ENCODE measurements at places on chromosomes 4 and X.

DNA sequence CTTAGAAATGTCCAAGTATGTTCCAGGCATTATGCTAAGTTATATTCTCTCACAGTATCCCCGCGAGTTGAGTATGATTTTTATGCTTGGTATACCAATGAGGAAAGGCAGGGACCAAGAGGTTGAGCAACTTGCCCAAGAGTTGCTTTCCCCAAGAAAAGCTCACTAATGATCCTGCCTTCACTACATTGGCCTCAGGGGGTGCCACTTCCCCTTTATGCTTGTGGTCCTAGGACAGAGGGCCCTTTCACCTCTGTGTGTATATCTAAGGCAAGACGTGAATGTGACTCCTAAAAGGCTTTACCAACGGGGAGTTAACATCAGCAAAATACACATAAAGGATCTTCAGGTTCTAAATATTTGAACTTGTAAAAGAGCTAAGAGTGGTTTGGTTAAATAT lies 164.4 kb upstream of the CPEB2 start:
- no peak for DNase-seq

DNA sequence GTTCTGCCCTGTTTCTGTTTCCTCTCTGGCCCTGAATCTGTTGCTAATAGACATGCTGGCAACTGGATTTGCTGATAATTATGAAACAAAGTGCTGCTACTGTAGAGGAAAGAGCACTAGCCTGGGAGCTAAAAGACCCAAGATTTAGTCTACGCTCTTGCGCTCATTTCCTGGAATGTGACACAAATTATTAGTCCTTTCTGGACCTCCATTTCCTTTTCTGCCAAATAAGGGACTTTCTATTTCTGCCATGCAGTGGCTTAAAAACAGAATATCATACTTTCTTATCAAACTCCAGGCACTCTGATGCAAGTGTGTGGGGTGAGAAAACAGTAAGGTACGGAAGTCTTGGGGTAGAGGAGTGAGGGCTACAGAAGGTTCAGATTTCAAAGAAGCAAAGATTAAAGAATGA lies 48.3 kb upstream of the GPR174 start:
- DNase-seq: no peak

DNA sequence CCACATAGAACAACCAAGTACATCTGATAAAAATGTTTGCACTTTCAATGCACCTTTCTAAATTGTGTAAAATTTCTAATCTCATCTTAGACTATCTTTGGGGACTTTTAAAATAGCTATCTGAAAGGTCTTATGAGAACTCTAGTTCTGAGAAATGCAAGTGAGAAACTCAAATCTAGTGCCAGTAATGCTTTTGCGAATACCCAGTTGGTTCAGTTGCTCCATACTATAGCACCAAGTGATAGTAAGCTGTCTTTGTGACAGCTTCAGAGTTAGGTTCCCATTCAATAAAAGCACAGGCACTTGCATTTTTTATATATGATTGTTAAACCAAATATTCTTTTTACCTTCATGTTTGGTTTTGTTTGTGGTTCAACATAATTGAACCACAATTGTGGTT lies 4.5 kb upstream of the ITM2A start:
- no peak for DNase-seq

GRCh38 chrX:94524867-94525266 lies 850.9 kb downstream of the FAM133A start:
- no peak for DNase-seq

GRCh38 chr4:1261107-1261928 lies 12.4 kb upstream of the CTBP1 start:
- DNase-seq: no peak

DNA sequence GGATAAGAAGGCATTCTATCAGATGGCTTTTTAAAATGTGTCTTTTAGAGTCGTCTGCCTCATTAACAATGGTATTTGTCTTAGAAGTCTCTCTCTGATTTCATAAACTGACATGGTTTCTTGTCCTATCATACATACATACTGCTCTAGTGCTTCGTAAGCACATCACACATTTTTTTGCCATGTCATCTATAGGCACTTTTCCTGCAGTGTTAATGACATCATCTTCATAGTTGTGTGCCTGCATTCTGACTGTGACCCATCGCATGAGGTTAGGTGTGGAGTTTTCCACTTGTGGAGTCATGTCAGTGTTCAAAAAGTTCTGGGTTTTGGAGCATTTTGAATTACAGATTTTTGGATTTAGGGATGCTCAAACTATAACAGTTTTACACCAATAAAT lies 361.6 kb upstream of the SPOCK3 start:
- DNase-seq: no peak

DNA sequence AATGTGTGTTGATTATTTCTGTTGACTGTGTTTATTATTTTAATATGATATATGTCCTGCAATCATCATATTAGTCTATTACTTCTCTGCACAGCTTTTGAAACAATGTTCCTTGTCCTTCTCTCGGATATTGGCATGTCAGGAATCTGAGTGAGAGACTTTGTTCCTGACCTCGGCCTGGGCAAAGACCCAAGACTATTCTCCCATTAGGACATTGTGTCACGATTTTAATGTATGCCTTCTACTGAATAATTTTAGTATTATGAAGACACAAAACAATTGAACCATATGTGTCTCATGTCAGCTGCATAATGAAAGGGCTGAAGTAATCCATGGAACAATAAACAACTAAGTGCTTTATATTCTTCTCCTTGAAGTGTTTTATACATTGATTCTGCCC lies 580.8 kb upstream of the TENM3 start:
- no peak for DNase-seq

- DNase-seq: no peak
These were observed 136.6 kb upstream of the FAM47B start for GRCh38 chrX:34805951-34806350.

DNA sequence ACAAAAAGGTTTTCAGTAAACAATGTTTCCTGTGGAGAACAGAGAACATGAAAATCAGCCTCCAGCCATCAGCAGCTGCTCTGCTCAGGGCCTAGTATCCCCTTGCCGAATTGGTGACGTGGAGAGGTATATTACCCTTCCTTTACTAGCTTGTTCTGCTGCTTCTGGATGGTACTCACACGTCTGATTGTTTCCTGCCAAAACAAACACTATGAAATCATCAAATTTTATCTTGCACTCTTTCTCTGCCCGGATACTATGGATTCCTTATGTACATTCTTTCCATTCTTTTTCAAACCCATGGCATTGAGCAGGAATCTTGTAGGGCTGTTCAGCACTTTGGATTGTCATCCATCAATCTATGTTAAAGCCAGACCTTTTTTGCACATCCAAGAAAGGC lies 18.8 kb upstream of the METAP1 start:
- DNase-seq: no peak

DNA sequence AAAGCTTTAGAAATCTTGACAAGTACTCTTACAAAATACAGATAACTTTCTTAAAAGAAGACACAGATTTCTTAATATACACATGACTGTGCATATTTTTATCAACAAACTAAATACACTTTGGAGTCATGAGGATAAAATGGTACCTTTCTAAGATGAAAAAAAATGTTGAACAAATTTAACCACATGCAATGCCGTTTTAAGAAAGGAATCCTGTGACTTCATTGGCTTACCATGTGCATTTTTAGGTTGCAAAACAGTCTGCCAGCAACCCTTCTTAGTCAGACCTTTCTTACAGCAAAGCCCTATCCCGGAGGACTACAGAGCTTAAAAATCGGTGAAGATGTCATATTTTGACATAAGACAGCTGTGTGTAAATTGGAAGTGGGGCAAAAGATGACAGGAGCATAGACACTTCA lies 51.7 kb downstream of the GASK1B start:
- no peak for DNase-seq

GRCh38 chrX:49910344-49910743 lies 12.1 kb upstream of the CLCN5 start:
- DNase-seq: no peak

GRCh38 chr4:135354876-135355275 lies 1153.3 kb upstream of the PABPC4L start:
- DNase-seq: no peak

DNA sequence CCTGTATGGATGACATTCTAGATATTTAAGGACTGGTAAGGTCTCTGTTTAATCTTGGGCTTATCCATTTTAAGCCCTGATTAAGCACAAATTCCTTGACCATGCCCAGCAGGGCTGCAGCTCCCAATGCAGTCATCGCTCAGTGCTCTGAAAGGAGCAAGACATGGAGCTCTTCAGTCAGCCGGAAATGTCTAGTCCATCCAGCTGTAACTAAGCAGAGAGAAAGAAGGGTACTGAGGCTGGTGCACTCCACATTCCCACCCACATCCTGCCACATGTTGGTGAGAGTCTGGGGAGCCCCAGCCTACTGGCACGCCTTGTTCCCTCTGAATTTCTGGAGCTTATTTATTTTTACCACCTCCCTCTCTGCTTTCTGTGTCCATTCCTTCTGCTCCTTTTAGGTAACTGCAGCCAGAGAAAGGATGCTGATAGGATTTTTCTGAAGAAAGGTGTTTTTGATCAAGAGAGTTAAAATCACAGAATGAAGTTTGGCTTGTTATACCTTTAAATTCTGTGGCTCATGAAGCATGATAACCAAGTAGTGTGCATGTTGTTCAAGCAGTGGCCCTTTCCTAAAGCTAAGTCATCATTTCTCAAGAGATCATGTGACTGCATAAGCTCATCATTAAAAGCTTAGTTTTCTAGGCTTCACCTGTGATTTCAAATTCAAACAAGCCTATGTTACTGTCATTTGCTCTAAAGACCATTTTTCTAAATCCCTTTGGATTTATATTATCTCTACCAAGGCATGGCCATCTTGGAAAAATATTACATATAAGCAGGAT lies 74.0 kb downstream of the GALNT7 start:
- no peak for DNase-seq

GRCh38 chr4:83335701-83336100 lies 1.1 kb upstream of the HPSE start:
- no peak for DNase-seq

GRCh38 chr4:70601422-70602039 lies 9.5 kb downstream of the AMBN start:
- no peak for DNase-seq

DNA sequence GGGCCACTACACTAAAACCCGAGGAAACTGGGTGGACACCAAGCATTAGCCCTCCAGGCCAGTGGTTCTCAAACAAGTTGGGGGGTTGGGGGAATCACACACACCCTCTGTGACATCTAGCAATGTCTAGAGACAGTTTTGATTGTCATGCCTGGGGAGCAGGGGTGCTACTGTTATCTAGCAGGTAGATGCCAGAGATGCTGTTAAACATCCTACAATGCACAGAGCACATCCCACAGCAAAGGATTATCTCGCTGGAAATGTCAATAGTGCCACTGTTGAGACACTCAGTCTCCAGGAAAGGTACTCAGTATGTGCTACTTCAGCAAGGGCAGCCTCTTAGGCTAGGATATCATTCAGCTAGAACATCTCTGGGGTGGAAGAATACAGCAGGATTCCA lies 1.3 kb downstream of the SMC1A start:
- no peak for DNase-seq

- DNase-seq: no peak
These were observed 12.0 kb upstream of the GPM6A start for GRCh38 chr4:175824076-175824475.

GRCh38 chr4:151092488-151092887 lies 6.9 kb upstream of the RPS3A start:
- DNase-seq: no peak

- no peak for DNase-seq
These were observed 143.6 kb downstream of the SLIT2 start for GRCh38 chr4:20395160-20395773.

DNA sequence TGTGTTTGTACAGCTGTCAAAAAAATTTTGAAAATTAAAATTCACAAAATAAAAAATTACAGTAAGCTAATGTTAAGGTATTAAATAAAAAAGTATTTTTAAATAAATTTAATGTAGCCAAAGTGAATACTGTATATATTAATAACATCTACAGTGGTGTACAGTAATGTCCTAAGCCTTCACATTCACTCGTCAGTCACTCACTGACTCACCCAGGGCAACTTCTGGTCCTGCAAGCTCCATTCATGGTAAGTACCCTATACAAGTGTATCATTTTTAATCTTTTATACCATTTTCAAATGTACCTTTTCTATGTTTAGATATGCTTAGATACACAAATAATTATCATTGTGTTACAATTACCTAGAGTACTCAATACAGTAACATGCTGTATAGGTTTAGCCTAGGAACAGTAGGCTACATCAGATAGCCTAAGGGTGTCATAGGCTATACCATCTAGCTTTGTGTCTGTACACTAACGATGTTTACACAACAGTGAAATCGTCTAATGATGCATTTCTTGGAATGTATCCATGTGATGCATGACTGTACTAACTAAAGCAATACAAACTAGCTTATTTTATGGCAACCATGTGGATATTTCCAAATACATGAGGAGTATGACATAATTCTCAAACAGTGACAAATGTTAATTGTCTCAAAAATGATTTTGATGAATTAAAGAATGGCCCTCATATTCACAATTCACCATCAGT lies 13.7 kb downstream of the DDX60 start:
- DNase-seq: no peak

DNA sequence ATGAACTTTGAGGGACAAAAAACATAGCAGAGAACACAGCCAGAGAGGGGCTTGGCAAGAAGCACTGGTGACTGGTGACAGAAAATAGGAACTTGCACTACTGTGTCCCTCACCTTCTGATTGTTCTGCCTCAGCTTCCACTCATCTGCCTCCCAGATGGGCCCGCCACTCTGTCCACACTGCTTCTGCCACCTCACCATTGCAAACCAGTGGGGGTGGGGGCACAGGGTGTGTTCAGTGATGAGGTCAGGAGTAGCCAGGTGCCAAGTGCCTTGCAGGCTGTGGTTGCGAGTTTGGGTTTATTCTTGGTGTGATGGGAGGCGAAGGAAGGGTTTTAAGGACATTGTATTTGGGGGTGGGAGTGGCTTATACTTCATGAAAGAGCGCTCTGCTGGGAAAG lies 9.1 kb upstream of the UBA1 start:
- DNase-seq: no peak
